Stimulated activated naive CD4-positive, alpha-beta T cell (primary cell): ENCODE measurements at places on chromosomes 16 and 17.

DNA sequence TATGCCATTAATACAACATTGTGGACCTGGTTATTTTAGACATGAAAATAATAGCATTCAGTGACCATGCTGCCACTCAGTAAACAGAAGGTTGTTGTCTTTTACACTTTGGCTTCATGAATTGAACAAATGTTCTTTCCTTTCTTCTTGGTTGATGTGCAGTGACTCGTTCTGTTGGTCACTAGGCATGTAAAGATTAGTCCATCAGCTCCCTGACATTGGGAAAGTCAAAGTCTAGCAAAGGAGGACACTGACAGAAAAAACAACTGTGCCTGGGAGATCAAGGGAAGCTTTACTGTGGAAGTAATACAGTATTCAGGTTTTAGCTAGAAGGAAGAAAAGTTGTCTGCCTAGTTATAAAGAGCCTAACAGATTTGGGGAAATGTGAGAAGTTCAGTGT is 6.9 kb downstream of the KCNJ16 start:
- no peak for DNase-seq

DNA sequence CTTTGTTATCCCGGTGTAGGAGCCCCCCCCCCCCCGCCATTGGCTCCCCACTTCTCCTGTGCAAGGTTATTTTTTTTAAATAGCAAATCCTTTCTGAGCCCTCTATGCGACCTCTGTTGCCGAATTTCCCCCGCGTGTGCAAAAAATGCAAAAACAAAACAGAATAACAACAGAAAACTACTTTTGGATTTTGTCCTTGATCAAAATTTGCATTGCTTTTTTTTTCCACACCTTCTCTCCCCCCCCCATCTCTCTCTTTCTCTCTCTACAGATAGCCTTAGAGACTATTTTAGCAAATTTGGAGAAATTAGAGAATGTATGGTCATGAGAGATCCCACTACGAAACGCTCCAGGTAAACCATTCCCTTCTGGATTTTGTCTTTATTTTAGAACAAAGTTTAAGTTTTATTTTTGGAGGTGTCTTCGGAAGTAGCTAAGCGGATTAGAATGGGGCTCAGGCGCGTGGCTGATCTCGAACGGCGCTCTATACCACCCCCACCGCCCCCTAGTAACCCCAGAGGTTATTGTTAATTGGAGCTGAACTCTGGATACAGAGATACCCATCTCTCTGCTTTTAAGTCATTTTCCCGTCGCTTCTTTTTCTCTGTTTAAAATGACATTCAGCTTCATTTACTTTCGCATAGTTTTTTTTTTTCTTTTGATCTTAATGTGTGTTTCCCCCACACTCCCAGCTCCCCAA is 1.0 kb downstream of the MSI2 start:
- peak; percentile 11 for DNase-seq

- DNase-seq: peak; percentile 51
Observed at GRCh38 chr16:21158208-21159110, at the start of gene LDAF1. TSS of gene LDAF1 (plus strand) at chr16:21158674. CDS start at chr16:21161183, 2,509 bp downstream.

DNA sequence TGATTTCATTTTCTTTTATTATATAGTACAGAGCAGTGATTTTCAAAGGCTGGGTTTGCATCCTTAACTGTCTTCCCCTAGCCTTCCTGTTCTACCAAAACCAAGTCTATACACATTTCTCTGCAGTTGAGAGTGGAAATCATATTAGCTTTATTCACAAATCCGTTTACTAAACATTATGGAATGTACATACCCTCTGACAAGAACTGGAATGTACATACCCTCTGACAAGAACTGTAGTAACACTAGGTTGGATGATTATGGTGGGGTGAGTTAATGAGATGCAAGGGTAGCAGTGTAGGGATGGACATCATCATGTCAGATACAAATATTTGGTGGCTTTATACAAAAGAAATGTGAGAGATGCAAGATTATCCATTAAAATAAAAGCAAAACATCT is 154.8 kb downstream of the CYB561 start:
- no peak for DNase-seq
